Caco-2 (cell line): ENCODE measurements at places on chromosomes 16 and 17.

- no peak for DNase-seq
These were observed 39.7 kb upstream of the DHX40 start for GRCh38 chr17:59525668-59526067.

DNA sequence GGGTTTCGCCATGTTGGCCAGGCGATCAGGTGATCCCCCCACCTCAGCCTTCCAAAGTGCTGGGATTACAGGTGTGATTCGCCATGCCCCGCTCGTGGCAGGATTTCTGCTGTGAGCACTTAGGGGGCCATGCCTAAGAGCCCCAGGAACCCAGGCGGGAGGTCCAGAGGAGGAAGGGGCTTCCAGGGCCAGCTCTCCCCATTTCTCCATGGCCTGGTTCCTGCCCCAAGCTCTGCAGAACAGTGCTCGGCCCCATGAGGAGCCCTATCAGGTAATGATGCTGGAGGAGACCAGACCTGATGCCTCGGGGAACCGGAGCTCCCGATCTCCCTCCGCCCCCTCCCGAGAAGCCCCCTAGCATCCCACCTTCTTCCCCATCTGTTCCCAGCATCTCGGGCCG, 53.6 kb downstream of the RMI2 start:
- no peak for DNase-seq

GRCh38 chr16:1532081-1532760, 1.2 kb upstream of the TMEM204 start:
- no peak for DNase-seq

DNA sequence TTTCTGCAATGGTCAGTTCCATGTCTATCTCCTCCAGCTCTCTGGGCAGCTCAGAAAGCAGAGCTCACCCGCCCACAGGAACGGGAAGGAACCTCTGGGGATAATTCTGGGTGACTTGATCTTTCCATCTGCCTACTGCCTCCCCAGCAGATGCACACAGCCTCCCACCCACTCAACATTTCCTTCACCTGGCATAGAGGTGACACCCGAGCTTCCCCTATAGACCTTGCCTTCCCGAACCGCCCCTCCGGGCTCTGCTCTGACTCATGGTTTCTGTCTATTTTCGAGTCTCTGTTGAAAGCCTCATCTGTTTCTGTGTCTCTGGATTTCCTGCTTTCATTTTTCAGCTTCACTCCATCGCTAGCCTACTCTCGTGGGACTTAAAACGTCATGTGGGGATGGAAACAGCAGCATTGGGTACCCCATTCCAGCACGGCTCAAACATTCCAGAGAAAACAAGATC, 11.4 kb downstream of the GGA3 start:
- DNase-seq, result no peak
